ENCODE measurements at places on chromosomes 12 and 14.

- no peak for DNase-seq
These were observed 48.8 kb downstream of the IPO8 start for GRCh38 chr12:30646821-30647220.

- no peak for DNase-seq
These were observed 334.2 kb downstream of the ATXN7L3B start for GRCh38 chr12:74871817-74872216.

DNA sequence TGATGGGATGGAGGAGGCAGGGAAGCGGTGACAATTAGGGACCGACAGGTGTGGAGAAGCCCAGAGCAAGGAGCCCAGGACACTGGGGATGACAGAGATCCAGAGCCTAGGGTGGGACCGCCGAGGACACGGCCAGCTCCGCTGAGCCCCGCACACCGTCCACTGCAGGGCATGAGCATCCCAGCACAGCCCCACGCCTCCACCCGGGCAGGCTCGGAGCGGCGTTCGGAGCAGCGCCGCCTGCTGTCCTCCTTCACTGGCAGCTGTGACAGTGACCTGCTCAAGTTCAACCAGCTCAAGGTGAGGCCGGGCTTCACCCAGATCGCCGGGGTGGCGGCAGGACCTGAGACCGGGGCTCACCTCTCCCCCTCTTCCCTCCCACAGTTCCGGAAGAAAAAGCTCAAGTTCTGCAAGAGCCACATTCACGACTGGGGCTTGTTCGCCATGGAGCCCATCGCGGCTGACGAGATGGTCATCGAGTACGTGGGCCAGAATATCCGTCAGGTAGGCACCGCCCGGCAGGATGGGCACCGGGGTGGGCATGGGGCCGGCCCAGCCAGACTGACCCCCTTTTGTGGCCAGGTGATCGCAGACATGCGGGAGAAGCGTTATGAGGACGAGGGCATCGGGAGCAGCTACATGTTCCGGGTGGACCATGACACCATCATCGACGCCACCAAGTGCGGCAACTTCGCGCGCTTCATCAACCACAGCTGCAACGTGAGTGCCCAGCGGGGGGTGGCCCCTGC, 23.7 kb downstream of the SETD1B start:
- peak; percentile 27 for DNase-seq

GRCh38 chr12:103373088-103373523, 122.7 kb downstream of the C12orf42 start:
- DNase-seq: no peak

- no peak for DNase-seq
These were observed 17.1 kb downstream of the FICD start for GRCh38 chr12:108531929-108532848.

DNA sequence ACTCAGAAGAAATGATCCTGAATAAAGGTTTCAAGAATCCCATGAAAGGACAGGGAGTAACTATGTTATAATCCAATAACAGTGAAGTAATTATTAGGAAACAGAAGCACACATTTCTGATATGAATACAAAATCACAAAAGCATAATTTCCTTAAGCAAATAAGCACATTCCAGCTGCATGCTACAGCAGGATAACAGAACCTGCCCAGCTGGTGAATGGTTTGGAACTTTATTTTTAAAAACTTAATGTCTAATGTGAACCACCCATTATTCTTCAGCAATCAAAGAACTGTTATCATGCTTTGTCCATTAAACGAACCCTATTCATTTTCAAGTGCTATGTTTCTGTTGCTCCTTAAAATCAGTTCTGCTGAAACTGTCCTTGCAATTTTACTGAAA, 13.4 kb downstream of the SPTLC2 start:
- no peak for DNase-seq

DNA sequence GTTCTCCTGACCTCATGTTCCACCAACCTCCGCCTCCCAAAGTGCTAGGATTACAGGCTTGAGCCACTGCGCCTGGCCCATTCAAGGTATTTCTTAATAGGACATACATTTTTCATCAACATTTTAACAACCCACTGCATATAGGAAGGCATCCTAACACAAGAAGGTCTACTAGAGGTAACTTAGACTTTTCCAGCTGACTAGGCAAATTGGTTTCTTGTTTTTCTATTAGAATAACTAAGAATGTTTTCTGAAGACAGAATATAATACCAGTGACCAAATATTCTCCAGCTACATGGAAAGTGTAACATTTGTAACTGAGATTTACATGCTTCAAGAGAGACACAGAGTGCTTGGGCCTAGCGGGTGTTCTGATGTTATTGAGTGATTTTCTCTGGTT, 14.2 kb upstream of the PRB4 start:
- DNase-seq: no peak

DNA sequence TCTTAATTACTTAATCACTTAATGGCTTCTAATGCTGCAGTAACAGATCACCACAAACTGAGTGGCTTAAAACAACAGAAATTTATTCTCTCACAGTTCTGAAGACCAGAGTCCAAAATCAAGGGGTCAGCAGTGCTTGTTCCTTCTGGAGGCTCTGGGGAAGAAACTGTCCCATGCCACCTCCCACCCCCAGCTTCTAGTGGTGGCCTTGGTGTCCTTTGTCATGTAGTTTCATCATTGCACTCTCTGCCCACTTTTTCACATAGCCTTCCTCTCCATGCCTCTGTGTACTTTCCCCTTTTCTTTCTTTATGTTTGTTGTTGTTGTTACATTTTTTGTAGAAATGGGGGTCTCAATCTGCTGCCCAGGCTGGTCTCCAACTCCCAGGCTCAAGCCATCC, 16.1 kb upstream of the UBC start:
- DNase-seq: no peak

GRCh38 chr12:122753319-122753650, 661 bp downstream of the DENR start:
- DNase-seq: no peak

DNA sequence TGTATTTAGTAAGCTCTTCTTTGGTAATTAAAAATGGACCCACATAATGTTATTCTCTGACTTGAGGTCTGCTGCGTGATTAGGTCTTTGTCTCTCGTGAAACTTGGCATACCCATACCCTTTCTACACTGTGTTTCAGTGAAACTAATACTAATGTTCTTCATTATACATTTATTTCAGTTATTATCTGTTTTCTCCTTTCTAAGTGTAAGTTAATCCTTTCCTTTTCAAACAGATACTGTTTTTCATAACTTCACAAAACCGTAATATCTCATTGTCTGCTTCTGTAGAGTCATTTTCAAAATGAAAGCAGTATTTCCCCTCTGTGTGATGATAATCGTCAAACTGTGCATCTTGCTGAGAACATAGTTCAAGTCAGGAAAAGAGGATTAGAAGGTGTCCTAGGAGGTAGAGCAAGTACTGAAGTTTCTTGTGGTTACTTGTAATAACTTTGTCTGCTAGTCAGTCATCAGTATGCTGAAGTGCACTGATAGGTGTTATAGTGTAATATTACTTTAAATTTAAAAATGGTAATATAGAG, 15.9 kb downstream of the PYROXD1 start:
- DNase-seq: no peak

GRCh38 chr12:106345746-106346145, 11.8 kb upstream of the POLR3B start:
- peak; percentile 79 for DNase-seq

DNA sequence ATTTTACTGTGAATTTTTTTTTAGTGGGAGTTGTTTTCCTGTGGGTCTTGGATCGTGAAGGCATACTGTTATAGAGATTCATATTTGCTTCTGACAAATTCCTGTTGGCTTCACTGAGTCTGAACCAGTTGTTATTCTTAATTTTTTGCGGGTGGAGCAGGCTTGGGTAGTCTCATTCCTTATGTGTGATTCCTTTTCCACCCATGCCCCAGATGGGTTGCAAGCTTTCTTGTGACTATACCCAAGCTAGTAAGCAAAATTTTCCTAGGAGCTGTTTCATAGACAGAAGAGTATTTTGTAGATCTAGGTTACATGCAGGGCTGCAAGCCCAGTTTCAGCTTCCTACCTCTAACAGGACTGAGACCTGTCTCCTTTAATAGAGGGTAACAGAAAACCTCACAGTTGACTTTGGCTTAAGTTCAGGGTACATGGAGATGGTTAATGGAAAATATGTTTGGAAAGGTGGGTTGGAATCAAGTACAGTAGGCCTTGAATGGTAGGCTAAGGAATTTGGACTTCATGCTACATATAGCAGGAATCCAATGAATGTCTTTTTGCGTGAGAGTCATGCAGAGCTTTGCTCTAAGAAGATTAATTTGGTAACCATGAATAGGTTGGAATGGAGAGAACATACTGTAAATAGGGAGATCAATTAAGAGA, 29.0 kb downstream of the TRMT5 start:
- no peak for DNase-seq

- DNase-seq: no peak
These were observed 235.7 kb downstream of the TTC8 start for GRCh38 chr14:89060191-89060590.

DNA sequence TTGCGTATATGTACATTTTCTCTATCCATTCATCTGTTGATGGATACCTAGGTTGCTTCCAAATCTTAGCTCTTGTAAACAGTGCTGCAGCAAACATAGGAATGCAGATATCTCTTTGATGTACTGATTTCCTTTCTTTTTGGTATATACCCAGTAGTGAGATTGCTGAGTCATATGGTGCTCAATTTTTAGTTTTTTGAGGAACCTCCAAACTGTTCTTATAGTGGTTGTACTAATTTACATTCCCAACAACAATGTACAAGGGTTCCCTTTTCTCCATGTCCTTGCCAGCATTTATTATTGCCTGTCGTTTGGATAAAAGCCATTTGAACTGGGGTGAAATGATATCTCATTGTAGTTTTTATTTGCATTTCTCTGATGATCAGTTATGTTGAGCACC, 44.3 kb downstream of the PELI2 start:
- DNase-seq: no peak

GRCh38 chr12:114013575-114014345, 47.6 kb upstream of the RBM19 start:
- DNase-seq: peak; percentile 74

DNA sequence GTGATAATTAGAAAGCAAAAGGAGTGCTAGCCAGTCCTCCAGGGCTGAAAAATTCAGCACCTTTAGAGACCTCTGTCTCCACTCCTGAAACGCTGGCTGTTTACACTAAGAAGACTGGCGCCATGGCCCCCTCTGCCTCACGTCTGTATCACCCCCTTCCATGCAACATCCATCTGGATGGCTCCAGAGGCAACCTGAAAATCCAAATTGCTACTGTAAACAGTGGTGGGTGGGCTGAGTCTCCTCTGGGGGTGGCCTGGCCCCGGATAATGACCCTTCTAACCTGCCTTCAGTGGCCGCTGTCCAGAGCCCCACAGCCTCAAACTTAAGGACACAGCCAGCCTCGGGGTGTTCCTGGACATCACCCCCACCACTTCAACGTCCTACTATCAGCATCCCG, 1.4 kb downstream of the PRKD1 start:
- peak; percentile 6 for DNase-seq
